Mucosa of descending colon (tissue), 3 donors: ENCODE measurements at places on chromosomes 4 and X.

- DNase-seq, result peak; percentile 3
Observed at GRCh38 chrX:115912372-115912897, 258.1 kb upstream of the AGTR2 start.

DNA sequence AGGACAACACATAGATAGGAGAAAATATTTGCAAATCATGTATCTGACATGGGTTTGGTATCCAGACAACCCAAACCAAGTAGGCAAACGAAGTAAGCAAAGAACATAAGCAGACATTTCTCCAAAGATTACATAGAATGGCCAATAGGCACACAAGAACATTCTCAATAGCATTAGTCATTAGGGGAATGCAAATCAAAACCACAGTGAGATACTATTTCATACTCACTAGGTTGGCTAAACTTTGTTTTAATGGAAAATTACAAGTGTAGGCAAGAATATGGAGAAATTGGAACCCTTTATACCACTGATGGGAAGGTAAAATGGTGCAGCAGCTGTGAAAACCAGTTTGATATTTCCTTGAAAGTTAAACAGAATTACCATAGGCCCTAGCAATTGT is 74.7 kb downstream of the CHRNA9 start:
- DNase-seq, result no peak

GRCh38 chr4:118224243-118224829 is 128.5 kb downstream of the PRSS12 start:
- no peak for DNase-seq

DNA sequence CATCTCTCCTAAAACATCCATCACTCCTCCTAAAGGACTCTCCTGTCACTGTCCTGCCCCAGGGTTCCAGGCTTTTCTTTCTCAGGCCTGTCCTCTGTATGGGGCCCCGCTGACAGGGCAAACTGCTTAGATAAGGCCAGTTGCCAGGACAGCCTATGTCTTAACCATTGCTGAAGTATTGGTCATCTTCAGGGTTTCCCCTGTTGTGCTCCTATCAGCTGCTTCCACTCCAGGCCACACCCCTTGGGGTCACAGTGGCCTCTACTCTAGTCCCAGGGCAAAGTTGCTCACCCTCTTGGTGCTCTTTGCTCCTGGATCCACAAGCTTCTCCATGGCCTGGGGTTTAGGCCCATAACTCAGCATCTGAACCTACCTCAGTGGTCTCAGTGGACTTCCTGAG is 138.0 kb upstream of the PJA1 start:
- no peak for DNase-seq

GRCh38 chrX:101605146-101605545 is 12.7 kb downstream of the ARMCX6 start:
- DNase-seq, result no peak

DNA sequence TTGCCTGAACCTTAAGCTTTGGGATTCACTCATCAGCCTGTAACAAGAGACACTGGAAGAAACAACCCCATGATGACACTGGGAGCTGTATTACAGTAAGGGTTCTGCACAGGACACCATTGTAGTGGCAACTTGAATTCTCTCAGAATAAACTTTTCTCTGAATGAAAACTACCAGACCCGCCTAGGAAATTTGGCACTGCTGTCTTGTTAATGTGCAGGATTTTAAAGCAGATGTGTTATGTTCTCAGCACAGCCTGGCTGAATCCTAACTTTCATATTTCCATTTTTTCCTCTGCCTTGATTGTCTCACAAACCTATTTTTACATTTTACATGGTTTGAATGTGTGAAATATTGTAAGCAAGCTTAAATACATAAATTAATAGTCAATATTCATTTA is 253.6 kb downstream of the UNC5C start:
- no peak for DNase-seq

GRCh38 chr4:8940792-8941491 is 69.3 kb upstream of the HMX1 start:
- DNase-seq, result no peak

- DNase-seq, result no peak
Observed at GRCh38 chrX:34426334-34426733, 230.8 kb downstream of the TMEM47 start.
